ENCODE measurements at places on chromosomes 1 and 21.

GRCh38 chr1:178921499-178921898 lies 50.6 kb upstream of the ANGPTL1 start:
- no peak for DNase-seq

DNA sequence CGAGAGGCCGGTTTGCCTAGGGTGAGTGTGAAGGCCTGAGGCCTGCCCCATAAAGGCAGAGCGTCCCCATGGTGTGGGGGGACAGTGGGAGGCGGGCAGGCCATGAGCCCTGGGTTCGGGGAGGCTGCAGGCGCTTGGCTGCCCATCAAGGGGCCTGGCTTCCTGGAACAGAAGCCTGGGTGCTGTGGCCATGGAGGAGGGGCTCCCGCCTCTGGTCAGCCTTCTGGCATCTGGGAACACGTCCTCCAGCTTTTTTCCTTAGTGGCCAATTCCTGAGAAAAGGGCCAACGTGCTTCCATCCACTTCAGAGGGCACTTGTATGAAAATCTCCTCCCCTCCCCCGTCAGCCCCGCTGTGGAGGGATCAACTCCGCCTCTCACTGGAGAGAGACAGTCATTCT lies 58.7 kb downstream of the PRDM16 start:
- no peak for DNase-seq

DNA sequence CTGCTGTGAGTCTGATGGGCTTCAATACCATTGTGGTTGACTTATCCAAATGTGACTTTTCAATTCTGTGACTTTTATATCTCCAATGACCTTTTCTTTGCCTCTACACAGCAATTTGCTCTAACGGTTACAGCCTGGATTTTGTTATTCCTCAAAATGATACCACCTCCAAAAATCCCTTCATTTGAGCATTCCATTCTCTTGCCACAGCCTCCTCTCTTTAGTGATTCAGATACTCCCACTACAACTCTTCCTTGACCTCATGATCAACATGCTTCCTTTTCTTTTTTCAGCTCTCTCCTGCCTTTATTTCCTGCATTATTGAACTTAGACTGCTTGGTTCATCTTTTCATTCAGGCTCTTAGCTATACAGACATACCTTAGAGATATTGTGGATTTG lies 16.6 kb upstream of the IL19 start:
- DNase-seq: no peak

DNA sequence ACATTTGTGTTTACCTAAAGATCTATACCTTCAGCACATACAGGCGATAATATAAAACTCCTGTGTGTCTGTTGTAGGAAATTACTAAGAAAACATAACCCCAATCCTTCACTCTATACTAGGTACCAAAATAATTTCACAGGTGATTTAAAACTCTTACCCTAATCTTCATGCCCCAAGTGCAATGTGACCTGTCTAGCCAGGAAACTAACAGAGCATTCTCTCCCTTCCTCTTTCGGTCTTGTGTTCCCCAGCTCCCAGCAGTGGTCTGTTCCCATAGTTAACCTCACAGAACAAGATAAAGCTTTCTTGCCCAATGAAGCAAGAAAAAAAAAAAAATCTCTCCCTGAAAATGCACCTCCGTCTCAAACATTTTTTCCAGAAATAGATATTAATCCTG lies 493.5 kb downstream of the DPYD start:
- no peak for DNase-seq

- DNase-seq: no peak
Measured at GRCh38 chr21:33238565-33239255, 9.0 kb downstream of the IFNAR2 start.

DNA sequence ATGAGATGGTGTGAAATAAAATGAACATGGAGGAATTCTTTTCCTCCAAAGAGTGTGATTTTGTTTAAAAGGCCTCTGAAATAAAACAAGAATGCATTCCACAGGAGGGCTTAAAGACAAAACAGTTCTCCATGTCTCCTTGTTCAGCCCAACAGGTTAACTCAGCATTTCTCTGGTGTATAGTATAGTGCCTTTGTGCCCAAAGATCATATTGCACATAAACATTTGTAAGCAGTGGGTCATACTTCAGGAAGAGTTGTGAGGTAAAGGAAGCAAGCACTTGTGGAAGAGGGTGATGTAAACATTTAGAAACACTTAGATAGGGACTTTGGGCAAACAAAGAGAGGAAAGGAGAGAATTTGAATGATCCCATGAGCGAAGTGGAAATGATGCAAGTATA lies 433.9 kb downstream of the SIPA1L2 start:
- no peak for DNase-seq

- no peak for DNase-seq
Measured at GRCh38 chr1:9716404-9717192, 65.1 kb downstream of the PIK3CD start.

DNA sequence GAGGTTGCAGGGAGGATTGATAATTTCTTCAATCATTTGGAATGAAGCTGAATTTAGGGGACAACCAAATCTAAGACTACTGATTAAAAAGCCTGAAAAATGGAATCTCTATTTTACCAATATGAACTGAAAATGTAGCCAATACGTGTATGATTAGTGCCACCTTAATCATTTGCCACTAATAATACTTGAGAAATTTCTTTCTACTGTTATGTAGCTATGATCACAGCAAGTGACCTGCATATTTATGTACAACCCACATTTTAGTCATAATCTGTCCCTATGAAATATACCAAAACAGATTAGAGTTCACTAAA lies 6.5 kb downstream of the COLGALT2 start:
- no peak for DNase-seq

- no peak for DNase-seq
Measured at GRCh38 chr1:218939095-218939494, 234.6 kb upstream of the LYPLAL1 start.

DNA sequence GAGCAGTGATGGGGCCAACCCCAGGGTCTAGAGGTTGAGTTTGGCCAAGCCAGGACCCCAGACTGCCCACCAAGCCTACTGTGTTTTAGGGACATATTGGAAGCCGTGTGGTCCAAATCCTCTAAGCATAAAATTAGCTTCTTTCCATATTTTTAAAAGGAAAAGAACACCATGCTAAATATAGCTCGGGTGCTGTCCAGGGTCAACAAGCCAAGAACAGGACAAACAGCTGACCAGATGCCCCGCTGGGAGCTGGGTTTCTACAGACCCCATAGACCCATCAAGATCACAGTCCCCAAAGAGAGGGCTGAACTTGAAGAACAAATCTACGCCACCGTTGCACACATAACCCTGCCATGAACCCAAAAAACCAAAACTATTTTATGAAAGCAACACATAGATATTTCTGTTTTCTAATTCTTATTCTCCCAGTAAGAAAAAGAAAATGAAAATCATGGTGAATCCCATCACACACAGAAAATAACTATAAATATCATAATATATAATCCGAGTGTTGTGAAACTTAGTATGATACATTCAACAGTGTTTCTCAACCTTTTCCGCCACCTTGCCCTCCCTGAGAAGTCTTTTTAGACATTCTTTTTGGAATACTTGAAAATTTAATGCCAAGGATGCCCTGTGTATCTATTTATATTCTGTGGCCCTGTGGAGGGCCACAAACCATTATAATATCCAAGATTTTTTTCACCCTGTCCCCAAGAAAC lies 36.2 kb upstream of the FHAD1 start:
- DNase-seq: no peak

GRCh38 chr1:228736844-228737445 lies 1.7 kb downstream of the RHOU start:
- no peak for DNase-seq

GRCh38 chr1:43977376-43978263 lies 1.4 kb upstream of the B4GALT2 start:
- no peak for DNase-seq

- DNase-seq: no peak
Measured at GRCh38 chr1:22418933-22419382, 32.7 kb upstream of the ZBTB40 start.

DNA sequence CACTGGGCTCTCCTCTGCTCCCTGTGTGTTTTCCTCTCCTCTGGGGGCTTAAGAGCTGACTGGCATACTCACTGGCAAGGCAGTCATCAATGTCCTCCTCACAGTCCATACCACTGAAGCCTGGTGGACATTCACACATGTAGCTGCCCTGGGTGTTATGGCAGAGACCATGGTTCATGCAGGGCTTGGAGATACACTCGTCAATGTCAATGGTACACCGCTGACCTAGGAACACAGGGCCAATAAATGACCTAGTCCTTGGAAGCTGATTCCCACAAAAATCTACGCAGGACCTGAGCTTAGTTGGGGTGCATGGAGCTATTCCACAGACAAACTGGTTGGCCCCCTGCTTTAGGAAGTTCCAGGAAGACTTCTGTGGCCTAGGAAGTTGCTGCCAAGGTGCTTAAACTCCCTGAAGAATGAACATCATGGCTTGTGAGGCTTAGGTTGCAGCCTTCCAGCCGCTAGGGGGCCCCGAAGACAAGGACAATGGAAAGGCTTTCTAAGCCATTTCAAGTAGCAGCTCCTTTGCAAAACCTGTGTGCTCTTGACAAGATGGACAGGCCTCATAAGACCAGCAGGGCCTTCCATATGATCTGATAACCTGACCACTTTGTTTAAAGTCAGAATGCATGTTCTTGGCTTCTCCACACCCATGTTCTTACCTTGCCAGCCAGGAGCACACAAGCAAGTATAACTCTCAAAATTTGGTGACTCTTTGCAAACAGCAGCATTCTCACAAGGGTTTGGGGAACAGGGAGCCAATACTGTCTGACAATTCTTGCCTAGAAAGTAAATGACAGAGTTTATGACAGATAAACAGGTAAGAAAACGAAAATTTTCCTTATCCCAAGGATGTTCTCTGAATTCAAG lies 52.3 kb upstream of the ADAM30 start:
- DNase-seq: peak; percentile 37

DNA sequence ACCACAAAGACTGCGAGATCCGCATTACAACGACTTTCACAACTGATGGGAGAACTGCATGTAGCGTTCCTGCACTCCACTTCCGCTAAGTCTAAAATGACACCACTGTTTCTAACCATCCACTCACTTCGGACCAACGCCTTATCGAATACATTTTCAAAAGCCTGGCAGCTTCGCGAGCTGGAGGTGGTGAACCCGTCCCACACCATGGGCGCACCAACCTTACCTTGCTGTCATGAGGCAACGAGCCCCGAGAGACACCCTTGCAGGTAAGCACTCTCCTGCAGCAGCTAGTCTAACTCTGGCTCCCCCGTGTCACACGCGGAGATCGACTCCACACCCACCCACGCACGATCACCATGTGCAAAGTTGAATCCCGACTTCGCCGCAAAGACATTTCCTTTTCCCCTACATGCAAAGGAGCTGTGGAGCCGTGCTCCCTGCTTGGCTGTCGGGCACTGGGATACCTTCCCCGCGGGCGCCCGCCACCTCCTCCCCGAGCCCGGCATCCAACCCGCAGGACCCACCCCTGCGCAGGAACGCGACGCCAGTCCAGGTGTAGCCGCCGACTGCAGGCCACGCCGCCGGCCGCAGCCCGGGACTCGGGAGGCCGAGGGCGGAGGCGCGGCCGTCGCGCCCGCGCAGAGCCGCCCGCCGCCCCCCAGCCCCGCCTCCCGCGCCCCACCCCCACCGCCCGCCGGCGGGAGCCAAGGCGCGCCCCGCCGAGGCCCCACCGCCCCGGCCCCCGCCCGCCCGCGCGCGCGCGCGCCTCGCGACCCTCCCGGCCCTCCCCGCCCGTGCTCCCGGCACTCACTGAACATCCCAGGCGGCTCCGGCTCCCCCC lies 629 bp downstream of the TAF5L start:
- no peak for DNase-seq

DNA sequence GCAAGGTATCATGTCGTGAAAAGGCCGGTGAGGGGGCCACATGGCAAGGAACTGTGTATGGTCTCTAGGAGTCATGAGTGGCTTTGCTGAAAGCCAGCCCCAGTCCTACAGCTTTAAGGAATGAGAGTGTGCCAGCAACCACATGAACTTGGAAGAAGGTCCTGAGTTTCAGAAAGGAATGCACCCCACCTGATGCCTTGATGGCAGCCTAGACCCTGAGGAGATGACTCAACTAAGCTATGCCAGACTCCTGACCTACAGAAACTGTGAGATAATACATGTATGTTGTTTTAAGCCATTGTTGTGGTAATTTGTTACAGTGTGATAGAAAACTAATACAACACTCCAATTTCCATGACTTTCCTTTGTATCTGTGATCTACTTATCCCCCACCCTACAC lies 33.5 kb upstream of the AKT3 start:
- no peak for DNase-seq

DNA sequence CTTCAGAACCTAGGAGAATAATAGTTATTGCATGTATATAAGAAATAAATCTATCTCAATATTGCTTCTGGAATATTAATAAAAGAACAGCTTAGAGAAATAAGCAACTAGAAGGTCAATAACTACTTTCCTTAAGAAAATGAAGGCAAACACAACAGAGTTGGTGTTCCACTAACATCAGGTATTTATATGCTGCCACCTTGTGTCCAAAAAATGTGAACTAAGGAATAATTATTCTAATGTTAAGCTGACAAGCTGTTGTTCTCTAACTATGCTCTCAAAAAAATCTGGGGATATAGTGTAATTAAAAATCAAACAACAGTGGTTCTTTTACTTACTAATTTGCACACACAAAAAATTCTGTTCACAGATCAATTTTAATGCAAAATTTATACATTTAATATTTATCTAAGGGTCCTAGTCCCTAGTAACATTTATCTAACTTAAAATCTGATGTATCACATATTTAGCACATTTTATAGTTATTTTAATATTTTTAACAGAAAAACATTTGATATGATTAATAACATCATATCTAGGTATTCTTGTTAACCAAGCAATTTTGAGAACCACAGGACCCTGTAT lies 39.6 kb downstream of the UCHL5 start:
- DNase-seq: no peak

DNA sequence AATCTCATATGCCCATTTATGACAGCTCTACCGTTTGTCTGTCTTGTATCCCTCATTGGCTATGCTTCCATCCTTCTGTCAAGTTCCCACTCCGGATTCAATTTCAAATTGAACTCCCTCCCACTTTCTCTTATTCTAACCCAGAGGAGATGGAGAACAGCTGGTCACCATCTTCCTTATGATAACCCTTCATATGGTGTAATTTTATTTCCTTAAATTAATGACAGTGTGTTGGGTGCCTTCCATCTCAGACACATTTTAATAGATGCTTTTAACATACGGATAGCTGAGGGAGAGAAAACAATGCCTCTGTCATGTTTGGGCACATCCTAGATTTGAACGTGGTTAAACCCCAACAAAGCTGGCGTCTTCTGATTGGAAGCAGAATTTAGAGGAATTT lies 103.0 kb upstream of the PLXNA2 start:
- DNase-seq: no peak

- DNase-seq: no peak
Measured at GRCh38 chr1:30525971-30526651, 197.3 kb downstream of the MATN1 start.

DNA sequence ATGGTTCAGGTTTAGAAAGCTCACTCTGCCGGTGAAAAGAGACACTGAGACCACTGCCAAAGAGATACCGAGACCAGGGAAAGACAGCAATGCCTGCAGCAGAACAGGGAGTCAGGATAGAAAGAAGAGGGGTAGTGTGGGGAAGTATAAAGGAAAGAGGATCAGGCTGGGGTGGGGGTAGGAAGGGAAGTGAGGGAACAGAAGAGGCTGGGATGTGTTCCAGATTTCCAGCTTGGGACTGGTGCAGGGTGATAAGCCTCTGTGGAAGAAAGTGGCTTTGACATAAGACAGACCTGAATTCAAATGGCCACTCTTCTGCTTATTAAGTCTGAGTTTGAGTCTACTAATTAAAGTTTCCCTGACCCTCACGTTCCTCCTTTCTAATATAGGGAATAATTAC lies 105.9 kb downstream of the PIK3R3 start:
- DNase-seq: no peak
